ENCODE measurements at places on chromosomes 7 and 10. TPM values are rescaled to one million over a fixed set of nuclear protein-coding genes. Genes with fewer than 3 reads are reported as not detected.

ATP6V0A4 gene
- 3.2 TPM for total RNA-seq

ABCA13 gene
- 3.4 TPM for total RNA-seq

CNPY1 gene
- total RNA-seq: 0.16 TPM

ASB15 gene
- total RNA-seq: not detected

WNT2 gene
- total RNA-seq: not detected

UNC5B gene
- total RNA-seq: 10.0 TPM

GLI3 gene
- total RNA-seq: 26.2 TPM

RBM20 gene
- 0.17 TPM for total RNA-seq

ABI1 gene
- total RNA-seq: 55.2 TPM

ACSM6 gene
- not detected for total RNA-seq

All from mammary epithelial cell (primary cell).